Dorsolateral prefrontal cortex (tissue), 122 donors: ENCODE measurements at places on chromosomes 1 and 21.

DNA sequence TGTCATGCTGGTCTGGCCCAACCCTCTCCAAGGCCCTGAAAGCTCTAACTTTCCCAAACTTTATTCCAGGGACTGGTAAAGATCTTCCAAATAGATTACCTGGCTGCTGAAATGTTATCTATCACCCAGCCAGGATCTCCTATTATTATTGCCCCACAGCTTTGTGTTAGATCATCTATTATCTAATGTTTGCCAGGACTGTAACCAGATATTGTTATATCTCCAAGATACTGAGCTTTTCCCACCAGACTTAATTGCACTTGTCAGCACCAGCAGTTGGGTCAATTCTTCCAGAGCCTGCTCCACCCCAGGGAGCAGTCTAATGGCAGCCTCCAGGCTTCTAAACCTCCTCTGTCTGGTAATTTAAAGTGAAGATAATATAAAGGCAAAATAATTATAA, 59.1 kb downstream of the PRDX6 start:
- no peak for DNase-seq

GRCh38 chr1:212455803-212456528, 23.2 kb downstream of the NENF start:
- peak; percentile 98 for DNase-seq

DNA sequence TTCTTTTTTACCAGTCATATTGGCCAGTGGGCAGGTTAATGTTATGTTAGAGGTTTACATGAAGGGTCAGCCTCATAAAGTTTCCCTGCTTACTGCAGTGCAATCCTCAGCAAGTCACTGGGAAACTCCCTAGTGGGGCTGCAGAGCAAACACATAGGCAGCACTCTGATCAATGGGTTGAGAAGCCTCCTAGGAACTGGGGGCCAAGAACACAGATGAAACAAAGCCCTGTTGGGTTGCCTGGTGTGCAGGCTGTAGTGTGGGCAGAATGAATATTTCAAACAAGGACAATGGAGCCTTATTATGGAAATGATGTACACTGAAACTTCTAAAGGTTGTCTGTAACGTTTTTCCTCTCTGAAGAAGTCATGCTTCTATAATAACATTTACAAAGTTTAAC, 431.6 kb upstream of the PTBP2 start:
- DNase-seq = no peak

DNA sequence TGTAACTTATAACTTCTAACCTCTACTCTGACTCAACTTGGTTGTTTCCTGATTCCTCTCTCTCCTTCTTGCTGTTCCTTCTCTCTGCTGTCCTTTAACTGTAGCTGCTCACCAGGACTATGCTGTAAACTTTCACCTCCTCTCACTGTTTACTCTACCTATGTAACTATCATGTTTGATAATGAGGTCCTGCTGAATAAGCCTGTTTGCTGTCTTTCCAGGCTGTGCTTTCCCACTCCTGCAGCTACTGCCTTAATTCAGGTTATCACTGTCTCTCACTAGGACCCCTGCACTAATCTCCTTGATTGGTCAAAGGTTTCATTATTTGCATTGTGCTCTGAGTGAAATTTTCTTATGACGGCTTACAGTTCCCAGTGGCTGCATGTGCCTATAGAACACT, 633.9 kb upstream of the PTBP2 start:
- DNase-seq = no peak

- no peak for DNase-seq
Observed at GRCh38 chr21:16218682-16219343, 489.0 kb downstream of the USP25 start.

GRCh38 chr1:211145944-211146343, 12.0 kb upstream of the KCNH1 start:
- DNase-seq = no peak

DNA sequence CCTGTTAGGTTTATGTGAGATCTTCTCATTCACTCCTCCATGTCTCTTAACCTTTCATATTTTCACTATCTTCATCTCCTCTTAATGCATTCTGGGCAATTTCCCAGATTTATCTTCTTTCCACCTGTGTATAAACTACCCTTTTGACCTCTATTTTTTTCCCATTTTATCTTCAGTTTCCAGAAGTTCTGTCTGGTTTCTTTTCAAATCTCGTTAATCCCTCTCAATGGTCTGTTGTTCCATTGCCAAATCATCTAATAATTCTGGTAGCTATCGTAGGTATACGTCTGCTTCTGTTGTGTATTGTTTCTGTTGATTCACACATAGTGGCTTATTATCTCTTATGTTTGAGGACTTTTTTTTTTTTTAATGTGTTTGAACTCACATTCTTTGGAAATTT, 25.7 kb upstream of the HYI start:
- DNase-seq = no peak

DNA sequence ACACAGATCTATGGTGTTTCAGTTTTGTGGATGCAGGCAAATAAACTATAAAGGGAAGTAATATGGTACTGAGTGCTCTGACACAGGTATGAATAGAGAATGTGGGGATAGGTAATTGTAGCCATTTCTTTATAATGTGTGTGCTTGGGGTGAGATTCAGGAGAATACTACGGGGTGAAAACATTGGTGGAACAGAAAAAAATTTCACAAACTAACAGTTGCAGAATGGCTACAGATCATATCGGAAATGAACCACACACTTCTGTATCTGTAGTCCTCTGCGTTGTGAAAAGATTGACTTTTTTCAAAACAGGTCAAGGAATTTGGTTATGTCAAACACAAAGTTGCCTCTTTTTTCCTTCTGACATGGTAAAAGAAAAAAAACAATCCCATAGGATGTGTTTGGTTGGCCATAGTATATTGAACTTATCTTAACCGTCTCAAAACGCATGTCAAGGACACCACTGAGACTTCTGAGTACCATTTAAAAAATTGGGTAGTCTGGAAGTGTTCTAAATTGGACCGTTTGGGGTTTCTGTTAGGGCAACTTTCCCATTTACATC, 1.1 kb upstream of the CDC73 start:
- DNase-seq = no peak

DNA sequence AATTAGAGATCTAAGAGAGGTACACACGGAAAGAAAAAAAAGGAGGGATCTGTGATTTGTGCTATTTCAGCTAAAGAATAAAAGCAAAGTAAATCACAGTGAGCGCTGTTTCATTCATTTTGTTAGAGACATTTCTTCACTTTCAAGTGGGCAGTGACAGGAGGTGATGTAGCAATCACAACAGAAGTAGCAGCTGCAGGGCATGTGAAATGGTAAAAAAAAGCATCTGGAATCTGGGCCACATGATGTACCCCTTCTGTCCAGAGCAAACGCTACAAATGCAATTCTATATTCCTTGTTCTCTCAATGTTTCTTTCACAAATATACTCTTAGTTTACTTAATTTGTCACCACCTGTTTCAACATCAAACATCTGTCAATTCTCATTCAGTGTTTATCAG, 786.5 kb downstream of the LRRIQ3 start:
- no peak for DNase-seq

DNA sequence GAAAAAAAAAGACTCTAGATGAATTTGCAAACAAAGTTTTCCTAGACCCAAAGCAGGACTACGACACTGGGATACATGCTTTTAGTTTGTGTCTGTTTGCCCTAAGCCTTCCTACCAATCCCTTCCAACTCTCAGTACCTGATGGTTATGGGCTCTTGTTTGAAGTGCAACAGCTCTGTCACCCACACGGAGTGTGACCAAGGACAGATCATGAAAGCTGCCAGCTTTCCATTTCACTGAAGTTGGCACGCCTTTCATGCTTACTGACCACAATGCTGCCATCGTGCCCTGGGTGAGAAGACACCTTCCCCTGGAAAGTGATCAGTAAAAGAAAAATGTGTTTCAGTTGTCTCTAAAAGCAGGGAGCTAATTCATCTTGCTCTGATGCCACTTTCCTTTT, 312.5 kb upstream of the PTBP2 start:
- no peak for DNase-seq

DNA sequence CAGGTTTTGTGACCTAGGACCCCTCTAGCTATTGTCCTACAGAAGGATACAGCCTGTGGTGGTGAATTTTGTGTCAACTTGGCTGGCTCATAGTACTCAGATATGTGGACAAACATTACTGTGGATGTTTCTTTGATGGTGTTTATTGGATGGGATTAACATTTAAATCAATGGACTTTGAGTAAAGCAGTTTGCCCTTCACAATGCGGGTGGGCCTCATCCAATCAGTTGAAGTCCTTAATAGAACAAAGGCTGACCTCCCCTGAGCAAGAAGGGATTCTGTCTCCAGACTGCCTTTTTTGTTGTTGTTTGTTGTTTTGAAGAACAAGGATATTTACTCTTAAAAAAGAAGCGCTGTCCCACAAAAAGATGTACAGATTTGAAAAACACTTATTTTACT, 210.0 kb upstream of the GREM2 start:
- DNase-seq = no peak

DNA sequence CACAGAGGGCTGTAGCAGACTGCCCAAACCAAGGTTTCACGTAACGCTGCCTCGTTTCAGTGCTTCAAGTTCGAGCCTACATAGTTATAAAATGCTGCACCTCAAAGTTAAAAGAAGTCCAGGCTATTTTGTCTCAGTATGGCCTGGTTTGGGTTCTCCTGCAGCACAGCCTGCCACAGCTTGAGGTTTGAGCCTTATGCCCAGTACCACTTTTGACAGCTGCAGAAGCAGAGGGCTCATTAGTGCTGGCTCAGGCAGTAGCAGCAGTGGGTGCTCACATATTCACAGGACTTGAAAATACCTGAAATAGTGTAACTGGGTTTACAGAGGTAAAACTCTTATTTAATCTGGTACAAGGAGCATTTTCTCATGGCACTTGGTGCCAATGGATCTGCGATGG, 15.3 kb downstream of the SPATA46 start:
- no peak for DNase-seq

- DNase-seq = no peak
Observed at GRCh38 chr21:29763674-29764073, 176.1 kb downstream of the GRIK1 start.
